ENCODE measurements at places on chromosomes 6 and 20. TPM values are rescaled to one million over a fixed set of nuclear protein-coding genes. Genes with fewer than 3 reads are reported as not detected.

Gene GPSM3
- total RNA-seq, result 1.6 TPM

Gene SLC17A9
- total RNA-seq, result 0.81 TPM

Gene MYLK2
- not detected for total RNA-seq

Gene OSER1
- total RNA-seq, result 38.2 TPM

Gene C4A
- 65.0 TPM for total RNA-seq

Gene AURKA
- 4.9 TPM for total RNA-seq

Gene CLPSL2
- total RNA-seq, result not detected

Gene TOX2
- total RNA-seq, result 5.0 TPM

Gene NRSN1
- not detected for total RNA-seq

Gene PACRG
- not detected for total RNA-seq

Gene TFAP2A
- not detected for total RNA-seq

Gene IMPG1
- total RNA-seq, result not detected

Gene IPCEF1
- not detected for total RNA-seq

Gene USP49
- total RNA-seq, result 3.0 TPM

Gene MAS1
- total RNA-seq, result 0.05 TPM

Gene PGC
- total RNA-seq, result not detected

Gene SRSF12
- 0.62 TPM for total RNA-seq

Gene SIRPB2
- total RNA-seq, result not detected

Gene MYH7B
- not detected for total RNA-seq

Gene SNPH
- 3.4 TPM for total RNA-seq

Gene CRISP2
- total RNA-seq, result not detected

Gene FILIP1
- 1.1 TPM for total RNA-seq

Gene TCF19
- 3.0 TPM for total RNA-seq

Gene KCNK16
- total RNA-seq, result not detected

Gene PPIL6
- 3.9 TPM for total RNA-seq

Gene RIPPLY2
- total RNA-seq, result not detected

Gene ADAM33
- total RNA-seq, result 14.1 TPM

Gene CABLES2
- 3.6 TPM for total RNA-seq

Gene SAMD10
- total RNA-seq, result not detected

Gene ARG1
- total RNA-seq, result not detected

Gene OR12D3
- not detected for total RNA-seq

Gene RNF144B
- total RNA-seq, result 0.64 TPM

Gene TSBP1
- not detected for total RNA-seq

Gene HSPA1A
- 93.9 TPM for total RNA-seq

Gene CUTA
- total RNA-seq, result 165 TPM

Gene LY6G6D
- not detected for total RNA-seq

Gene BMP7
- not detected for total RNA-seq

Gene FKBP1C
- 0.39 TPM for total RNA-seq

Gene ZFP57
- not detected for total RNA-seq

Gene DYNLT2
- 0.49 TPM for total RNA-seq

Gene ZNF311
- total RNA-seq, result 0.56 TPM

Gene MYL9
- total RNA-seq, result 39.0 TPM

Gene BPIFB4
- 0.24 TPM for total RNA-seq

Gene CFB
- 56.5 TPM for total RNA-seq

Gene HLA-DRB5
- not detected for total RNA-seq

All from cardiac ventricle fibroblast (primary cell).